Vagina (tissue), 2 donors: ENCODE measurements at places on chromosomes 7 and 10. TPM values are rescaled to one million over a fixed set of nuclear protein-coding genes. Genes with fewer than 3 reads are reported as not detected.
A peak's percentile ranks its signal among the peaks of the same experiment; 100 is the strongest.

HHEX gene
- 6.1 TPM for total RNA-seq

SPAG6 gene
- total RNA-seq, result not detected

CYP26C1 gene
- not detected for total RNA-seq

DNA sequence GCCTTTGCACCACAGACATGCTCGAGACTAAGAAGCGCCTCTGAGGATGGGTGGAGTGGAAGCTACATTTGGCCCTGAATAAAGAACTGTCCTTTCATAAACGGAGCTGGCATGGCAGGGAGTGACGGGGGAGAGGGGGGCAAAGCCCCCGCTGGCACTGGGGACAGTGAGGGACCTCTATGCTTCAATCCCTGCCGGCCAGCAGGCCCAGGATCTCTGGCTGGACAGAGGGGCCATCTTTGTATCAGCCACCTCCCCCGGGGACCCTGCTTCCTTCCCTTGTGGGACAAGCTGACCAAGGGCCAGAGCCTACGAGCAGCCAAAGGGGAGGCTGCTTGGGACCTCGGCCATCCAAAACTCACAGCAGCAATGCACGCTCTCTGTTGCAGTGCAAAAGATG is 28.2 kb upstream of the ECHDC3 start:
- no peaks in the 10 kb centered on the region for H3K36me3 ChIP-seq
- H3K27ac ChIP-seq, result no peak overlapping the region
- no peak for DNase-seq
- no peak overlapping the region for H3K4me3 ChIP-seq
- H3K27me3 ChIP-seq, result no peaks in the 10 kb centered on the region

DNA sequence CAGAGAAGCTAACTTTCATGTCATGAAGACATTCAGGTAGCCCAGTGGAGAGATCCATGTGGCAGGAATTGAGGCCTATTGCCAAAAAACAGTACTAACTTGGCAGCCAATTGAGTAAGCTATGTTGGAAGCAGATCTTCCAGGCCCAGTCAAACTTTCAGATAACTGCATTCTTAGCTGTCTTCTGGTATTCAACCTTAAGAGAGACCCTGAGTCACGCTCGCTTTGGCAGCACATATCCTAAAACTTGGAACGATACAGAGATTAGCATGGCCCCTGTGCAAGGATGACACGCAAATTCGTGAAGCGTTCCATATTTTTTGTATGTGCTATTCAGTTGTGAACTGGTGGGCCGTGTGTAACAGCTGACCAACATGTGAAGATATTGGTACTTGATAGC is 17.6 kb upstream of the ZNF518A start:
- H3K4me3 ChIP-seq, result no peak overlapping the region
- no peaks in the 10 kb centered on the region for H3K27me3 ChIP-seq
- DNase-seq, result no peak
- no peaks in the 10 kb centered on the region for H3K36me3 ChIP-seq

GRCh38 chr10:48819783-48820182 is 119.9 kb downstream of the LRRC18 start:
- no peaks in the 10 kb centered on the region for H3K4me1 ChIP-seq
- DNase-seq, result no peak
- no peaks in the 10 kb centered on the region for H3K36me3 ChIP-seq
- H3K27ac ChIP-seq, result no peak overlapping the region
- no peaks in the 10 kb centered on the region for H3K27me3 ChIP-seq
- no peak overlapping the region for H3K4me3 ChIP-seq

DNA sequence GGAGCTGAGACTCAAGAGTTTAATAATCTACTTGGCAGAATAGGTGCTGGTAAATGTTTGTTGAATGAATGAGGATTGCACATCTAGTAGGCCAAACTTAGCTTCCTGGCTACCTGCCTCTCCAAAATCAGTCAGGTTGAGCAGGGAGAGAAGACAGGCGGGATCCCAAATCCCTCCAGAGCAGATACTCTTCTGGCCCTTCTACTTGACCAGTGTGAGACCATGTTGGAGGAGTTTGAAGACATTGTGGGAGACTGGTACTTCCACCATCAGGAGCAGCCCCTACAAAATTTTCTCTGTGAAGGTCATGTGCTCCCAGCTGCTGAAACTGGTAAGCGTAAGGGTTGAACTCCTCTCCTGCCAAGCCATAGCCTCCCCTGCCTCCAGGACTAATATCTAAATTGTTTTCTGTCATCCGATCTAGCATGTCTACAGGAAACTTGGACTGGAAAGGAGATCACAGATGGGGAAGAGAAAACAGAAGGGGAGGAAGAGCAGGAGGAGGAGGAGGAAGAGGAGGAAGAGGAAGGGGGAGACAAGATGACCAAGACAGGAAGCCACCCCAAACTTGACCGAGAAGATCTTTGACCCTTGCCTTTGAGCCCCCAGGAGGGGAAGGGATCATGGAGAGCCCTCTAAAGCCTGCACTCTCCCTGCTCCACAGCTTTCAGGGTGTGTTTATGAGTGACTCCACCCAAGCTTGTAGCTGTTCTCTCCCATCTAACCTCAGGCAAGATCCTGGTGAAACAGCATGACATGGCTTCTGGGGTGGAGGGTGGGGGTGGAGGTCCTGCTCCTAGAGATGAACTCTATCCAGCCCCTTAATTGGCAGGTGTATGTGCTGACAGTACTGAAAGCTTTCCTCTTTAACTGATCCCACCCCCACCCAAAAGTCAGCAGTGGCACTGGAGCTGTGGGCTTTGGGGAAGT is 2.2 kb upstream of the MBLAC1 start:
- no peak overlapping the region for H3K27ac ChIP-seq
- H3K27me3 ChIP-seq, result no peaks in the 10 kb centered on the region
- peaks cover 39% of the 10 kb centered on the region for H3K4me1 ChIP-seq
- H3K36me3 ChIP-seq, result no peaks in the 10 kb centered on the region

DNA sequence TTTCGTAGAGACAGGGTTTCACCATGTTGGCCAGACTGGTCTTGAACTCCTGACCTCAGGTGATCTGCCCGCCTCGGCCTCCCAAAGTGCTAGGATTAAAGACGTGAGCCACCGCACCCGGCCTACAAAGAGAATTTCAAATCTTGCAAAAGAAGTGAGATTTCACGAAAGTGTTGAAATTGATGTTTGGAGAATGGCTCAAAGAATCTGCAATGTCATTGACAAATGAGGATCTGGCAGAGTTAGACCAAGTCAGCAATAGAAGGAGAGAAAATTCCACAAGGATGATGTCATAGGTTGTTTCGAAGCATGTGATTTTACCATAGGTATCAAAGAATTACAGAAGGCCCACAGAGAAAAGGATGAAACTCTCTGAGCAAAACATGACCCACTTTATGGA is 71.7 kb downstream of the LYZL2 start:
- DNase-seq, result no peak
- no peak overlapping the region for H3K4me3 ChIP-seq
- H3K4me1 ChIP-seq, result peaks cover 10% of the 10 kb centered on the region
- H3K36me3 ChIP-seq, result no peaks in the 10 kb centered on the region

- no peak overlapping the region for H3K4me3 ChIP-seq
- DNase-seq, result no peak
- H3K27ac ChIP-seq, result no peak overlapping the region
Measured at GRCh38 chr10:55782181-55782580, 578.9 kb downstream of the ZWINT start.

MSRB2 gene
- 15.2 TPM for total RNA-seq

DNA sequence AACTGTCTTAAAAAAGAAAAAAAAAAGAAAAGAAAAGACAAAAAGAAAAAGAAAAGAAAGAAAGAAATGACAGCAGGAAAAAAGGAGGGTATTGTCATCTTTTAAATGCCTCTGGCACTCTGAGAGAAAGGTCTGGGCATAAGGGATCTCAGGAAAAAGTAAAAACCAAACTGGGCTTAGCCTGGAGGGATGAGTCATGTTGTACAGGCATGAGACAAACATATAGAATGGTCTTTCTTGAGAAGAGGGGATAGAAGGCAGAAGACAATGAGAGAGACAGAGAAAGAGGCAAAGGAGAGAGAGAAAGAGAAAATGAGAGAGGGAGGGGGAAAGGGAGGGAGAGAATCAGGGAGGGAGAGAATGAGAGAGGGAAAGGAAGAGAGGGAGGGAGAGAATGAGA is 32.3 kb upstream of the KCNMA1 start:
- H3K4me3 ChIP-seq, result no peak overlapping the region
- no peaks in the 10 kb centered on the region for H3K27me3 ChIP-seq
- no peak for DNase-seq
- H3K36me3 ChIP-seq, result no peaks in the 10 kb centered on the region
- H3K27ac ChIP-seq, result no peak overlapping the region

- H3K36me3 ChIP-seq, result no peaks in the 10 kb centered on the region
- no peaks in the 10 kb centered on the region for H3K27me3 ChIP-seq
- H3K4me3 ChIP-seq, result no peak overlapping the region
Measured at GRCh38 chr10:49634069-49634660, 20.3 kb downstream of the CHAT start.

DNA sequence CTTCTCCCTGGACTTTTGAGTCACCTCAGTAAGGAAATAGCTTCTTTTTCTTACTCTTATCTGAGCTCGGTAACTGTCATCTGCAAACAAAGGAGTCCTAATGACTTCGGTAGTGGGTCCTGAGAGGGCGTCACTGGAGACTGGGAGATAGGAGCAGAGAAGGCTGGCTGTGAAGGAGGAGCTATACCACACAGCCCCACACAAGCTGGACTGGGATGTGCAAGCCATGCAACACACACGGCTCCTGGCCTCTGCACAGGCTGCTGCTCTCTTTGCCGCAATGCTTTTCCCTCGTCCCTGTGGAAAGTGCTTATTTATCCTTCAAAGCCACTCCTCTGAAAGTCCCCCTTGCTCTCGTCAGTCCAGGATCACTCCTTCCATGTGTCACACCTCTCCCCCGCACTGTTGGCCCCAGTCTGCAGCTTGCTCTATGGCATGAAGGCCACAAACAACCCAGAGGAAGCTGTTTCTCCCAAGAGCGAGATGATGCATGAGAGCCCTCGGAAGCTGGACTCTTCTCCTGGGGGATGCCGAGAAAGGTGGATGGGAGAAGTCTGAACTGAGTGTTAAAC is 14.9 kb downstream of the TMEM273 start:
- H3K27me3 ChIP-seq, result no peaks in the 10 kb centered on the region
- DNase-seq, result peak; percentile 79
- no peaks in the 10 kb centered on the region for H3K36me3 ChIP-seq
- no peak overlapping the region for H3K4me3 ChIP-seq
- H3K4me1 ChIP-seq, result peaks cover 14% of the 10 kb centered on the region

MYPN gene
- total RNA-seq, result not detected

DNA sequence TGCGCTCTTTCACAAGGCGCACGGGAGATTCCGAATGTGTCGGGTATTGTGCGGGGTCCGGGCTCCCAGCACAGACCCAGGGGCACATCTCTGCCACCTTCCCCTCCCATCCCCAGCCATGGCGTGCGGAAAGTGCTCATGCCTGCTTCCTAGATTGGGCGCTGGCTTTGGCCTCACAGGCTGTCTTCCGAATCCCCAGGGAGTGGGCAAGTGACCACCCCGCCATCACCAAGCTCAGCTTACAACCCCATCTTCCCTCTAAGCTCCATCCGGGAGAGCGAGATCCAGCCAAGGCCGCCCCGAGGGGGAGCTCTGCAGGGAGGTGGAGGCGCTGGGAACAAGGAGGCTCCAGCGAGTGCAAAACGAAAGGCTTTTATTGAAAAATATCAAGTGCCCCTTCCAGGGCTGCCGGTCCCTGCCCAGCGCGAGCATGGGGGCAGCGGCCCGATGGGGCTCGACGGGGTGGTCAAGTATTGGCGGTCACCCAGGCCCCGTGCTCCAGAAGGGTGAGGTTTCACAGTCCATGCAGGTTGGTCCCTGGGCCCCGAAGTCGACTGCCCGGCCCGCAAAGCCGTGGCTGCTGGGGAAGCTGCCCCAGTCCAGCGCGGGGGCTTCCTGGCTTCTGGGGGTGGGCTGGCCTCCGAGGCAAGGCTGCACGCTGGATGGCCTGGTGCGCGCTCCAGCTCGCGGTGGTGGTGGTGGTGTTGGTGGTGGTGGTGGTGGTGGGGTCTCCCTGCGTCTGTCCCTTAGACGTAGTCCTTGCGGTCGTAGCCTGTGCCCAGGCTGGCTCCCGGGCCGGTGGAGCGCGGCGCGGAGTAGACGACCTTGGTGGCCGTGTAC is 1.2 kb downstream of the CLDN3 start:
- H3K4me1 ChIP-seq, result peaks cover 20% of the 10 kb centered on the region
- DNase-seq, result no peak
- H3K27me3 ChIP-seq, result peaks cover 4% of the 10 kb centered on the region
- no peaks in the 10 kb centered on the region for H3K36me3 ChIP-seq
- H3K4me3 ChIP-seq, result no peak overlapping the region

ZNF239 gene
- total RNA-seq, result 3.2 TPM

ANXA8 gene
- 135 TPM for total RNA-seq

GRCh38 chr10:20855398-20856038 is 41.6 kb downstream of the NEBL start:
- no peak overlapping the region for H3K4me3 ChIP-seq
- H3K36me3 ChIP-seq, result no peaks in the 10 kb centered on the region
- DNase-seq, result no peak
- H3K27me3 ChIP-seq, result no peaks in the 10 kb centered on the region

GRCh38 chr7:11709196-11709595 is 122.8 kb downstream of the THSD7A start:
- H3K36me3 ChIP-seq, result no peaks in the 10 kb centered on the region
- DNase-seq, result no peak
- H3K4me3 ChIP-seq, result no peak overlapping the region
- no peak overlapping the region for H3K27ac ChIP-seq
- no peaks in the 10 kb centered on the region for H3K27me3 ChIP-seq

DNA sequence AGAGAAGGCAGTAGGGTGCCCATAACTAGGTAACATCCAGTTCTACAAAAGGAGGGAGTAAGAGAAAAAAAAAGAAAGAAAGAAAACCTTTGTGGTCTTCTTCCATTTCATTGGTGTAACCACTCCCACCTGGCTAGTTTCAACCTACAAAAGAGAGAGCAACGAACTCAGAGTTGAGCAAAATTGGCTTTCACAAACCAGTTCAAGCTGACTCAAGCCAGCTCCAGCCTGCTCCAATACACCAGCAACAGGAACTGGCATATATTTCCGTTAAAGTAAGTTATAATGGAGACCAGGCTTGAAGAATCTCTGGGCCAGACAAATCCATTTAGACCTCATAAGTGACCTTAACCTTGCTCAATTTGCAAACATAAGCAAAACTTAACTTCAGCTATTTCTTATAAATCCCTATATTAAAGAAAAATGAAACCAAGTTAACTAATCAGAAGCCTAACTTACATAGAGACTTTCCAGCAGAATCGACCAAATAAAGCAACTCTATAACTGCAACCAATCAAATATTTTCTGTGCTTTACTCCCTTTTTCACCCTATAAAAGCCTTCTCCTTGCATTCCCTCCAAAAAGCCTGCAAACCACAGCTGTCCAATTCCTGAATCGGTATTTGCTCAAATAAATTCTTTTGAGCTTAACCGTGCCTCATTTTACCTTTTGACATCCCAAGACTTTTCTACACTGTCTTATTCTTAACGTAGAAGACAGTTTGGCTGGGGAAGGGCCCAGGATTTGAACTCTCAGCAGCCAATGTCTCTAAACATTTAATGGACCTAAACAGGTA is 10.1 kb downstream of the ANKRD22 start:
- H3K4me1 ChIP-seq, result no peaks in the 10 kb centered on the region
- H3K4me3 ChIP-seq, result no peak overlapping the region
- H3K36me3 ChIP-seq, result no peaks in the 10 kb centered on the region
- H3K27me3 ChIP-seq, result no peaks in the 10 kb centered on the region

- DNase-seq, result no peak
- H3K36me3 ChIP-seq, result no peaks in the 10 kb centered on the region
- H3K4me3 ChIP-seq, result no peak overlapping the region
- H3K27me3 ChIP-seq, result no peaks in the 10 kb centered on the region
- H3K4me1 ChIP-seq, result no peaks in the 10 kb centered on the region
- H3K27ac ChIP-seq, result no peak overlapping the region
Measured at GRCh38 chr10:25304606-25305005, 129.8 kb downstream of the GPR158 start.
